Right forelimb (tissue), 1 donor: ENCODE measurements at places on chromosomes 3 and 15.

GRCh38 chr3:134858441-134859035 is 63.5 kb downstream of the EPHB1 start:
- no peak for DNase-seq

- DNase-seq, result peak; percentile 79
Observed at GRCh38 chr15:78264304-78265136, at the start of gene DNAJA4. TSS of gene DNAJA4 (plus strand) at chr15:78264562. CDS start at chr15:78264764, 202 bp downstream.

GRCh38 chr15:50791486-50791885 is 26.0 kb upstream of the SPPL2A start:
- DNase-seq, result no peak

- DNase-seq, result no peak
Observed at GRCh38 chr3:197420115-197420514, 121.7 kb upstream of the DLG1 start.

GRCh38 chr3:23819599-23820360 is 14.0 kb downstream of the UBE2E1 start:
- no peak for DNase-seq

- no peak for DNase-seq
Observed at GRCh38 chr3:71977525-71977924, 192.6 kb upstream of the PROK2 start.

DNA sequence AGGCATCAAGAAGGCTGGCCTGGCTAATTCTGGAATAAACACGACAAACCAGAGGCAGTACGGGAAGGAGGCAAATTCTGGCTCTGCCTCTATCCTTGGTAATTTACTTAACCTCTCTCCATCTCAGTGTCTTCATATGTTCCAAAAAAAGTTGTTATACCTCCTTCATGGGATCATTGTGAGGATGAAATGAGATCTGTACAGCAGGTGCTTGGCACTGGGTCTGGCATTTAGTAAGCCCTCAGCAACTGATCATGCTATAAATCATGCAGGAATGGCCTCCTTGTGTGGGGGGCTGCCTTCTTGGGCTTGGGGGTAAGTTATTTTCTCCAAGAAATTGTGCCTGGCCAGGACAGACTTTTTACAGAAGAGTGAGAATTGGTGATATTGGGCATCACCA is 38.3 kb upstream of the TRA2B start:
- DNase-seq, result no peak

- no peak for DNase-seq
Observed at GRCh38 chr15:85588677-85589076, 206.0 kb downstream of the KLHL25 start.

DNA sequence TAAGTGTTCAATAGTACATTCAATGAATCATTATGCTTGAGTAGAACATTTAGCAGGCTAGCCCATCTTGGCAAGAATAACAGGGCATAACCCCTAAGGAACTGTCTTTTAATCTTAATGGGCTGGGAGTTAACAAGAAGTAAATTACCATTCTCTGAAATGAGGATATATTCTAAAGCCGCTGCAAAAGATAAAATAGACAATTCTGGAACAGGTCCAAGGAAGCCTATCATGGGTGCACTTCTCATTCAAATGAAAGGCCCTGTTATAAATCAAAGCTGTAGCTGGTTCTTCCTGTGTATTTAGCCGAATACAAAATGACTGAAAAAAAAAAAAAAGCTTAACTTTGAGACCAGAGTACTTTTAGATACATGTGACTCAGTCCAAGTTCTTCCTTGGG is 15.6 kb downstream of the MTHFS start:
- DNase-seq, result no peak

DNA sequence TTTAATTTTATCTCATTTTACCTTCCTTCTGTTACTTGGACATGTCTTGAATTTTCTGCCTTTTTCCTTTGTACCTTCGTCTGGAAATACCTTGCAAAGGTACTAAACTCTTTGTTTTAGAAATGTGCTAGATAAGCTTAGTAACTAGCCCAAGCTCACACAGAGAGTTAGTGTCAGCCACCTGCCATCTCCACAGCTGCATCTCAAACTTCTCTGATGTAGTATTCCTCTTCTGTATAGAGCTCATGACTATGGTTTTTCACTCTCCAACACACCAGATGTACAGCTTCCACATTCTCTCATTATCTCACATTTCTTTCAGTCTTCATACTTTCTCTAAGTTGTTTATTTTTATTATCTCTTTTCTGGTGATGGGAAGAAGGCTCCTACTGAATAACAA is 516.6 kb upstream of the ROBO2 start:
- no peak for DNase-seq

GRCh38 chr3:65027335-65027734 is 339.5 kb upstream of the ADAMTS9 start:
- DNase-seq, result no peak

- no peak for DNase-seq
Observed at GRCh38 chr15:43534897-43535296, 17.5 kb downstream of the MAP1A start.

DNA sequence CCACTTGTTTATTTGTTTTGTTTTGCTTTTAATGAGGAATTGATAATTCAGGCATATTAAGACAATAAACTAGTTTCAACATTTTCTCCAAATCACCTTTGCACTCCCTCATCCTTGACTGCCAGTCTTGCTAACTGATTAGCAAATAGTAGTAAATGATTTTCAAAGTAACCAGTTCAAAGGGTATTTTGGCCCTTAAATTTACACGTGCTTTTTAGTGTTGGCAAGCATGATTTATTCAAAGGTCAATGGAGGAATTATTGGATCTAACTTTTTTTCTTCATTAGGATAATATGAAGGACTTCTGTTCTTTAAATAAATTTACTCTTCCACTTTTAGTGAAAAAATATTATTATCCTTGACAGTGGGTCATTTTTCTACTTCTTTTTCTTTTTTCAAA is 53.8 kb downstream of the BCHE start:
- no peak for DNase-seq

DNA sequence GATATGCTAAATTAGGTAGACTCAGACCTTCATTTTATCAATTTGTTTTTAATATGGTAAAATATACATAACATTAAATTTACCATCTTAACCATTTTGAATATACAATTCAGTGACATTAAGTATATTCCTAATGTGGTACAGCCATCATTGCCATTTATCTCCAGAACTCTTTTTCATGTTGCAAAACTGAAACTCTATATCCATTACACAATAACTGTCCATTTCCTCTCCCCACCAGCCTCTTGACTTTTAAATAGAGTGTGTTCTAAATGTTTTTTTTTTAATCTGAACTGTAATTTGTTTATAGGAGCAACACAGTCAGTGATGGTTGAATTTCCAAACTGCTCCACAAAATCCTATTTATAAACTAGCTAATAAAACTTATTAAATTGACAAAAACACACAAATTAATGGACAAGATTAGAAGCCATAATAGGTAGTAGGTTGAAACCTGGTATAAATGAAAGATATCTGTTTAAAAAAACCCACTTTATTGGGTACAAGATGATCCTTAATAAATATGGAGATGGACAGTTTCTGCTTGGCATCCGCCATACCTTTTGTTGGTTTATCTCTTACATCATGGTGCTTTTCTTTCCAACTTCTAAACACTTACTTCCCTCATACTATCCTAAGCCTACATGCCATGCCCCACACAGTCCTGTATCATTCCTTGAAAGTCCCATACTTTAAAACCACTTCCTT is 142.4 kb downstream of the ZPLD1 start:
- DNase-seq, result no peak

- DNase-seq, result no peak
Observed at GRCh38 chr15:60854858-60855564, 374.1 kb downstream of the RORA start.

GRCh38 chr15:75048394-75048793 is 25.0 kb downstream of the PPCDC start:
- DNase-seq, result no peak

DNA sequence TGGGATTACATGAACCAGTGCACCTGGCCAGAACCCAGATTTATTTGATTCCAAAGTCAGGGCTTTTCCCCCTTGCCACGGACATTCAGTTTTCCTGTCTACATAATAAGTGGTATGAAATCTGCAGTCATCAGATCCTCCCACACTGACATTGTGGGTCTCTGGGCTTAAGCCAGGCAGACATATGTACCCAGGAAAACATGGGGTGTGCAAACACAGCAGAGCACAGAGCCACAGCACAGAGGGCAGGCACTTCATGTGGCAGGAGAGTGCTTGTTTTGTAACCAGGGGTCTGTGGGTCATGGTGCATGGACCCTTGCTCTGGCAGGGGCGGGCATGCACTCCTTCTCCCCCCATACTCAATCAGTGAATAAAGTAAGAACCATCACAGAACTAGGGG is 6.1 kb upstream of the ABTB1 start:
- DNase-seq, result no peak

- DNase-seq, result no peak
Observed at GRCh38 chr3:146796078-146796477, 190.9 kb upstream of the PLSCR5 start.

DNA sequence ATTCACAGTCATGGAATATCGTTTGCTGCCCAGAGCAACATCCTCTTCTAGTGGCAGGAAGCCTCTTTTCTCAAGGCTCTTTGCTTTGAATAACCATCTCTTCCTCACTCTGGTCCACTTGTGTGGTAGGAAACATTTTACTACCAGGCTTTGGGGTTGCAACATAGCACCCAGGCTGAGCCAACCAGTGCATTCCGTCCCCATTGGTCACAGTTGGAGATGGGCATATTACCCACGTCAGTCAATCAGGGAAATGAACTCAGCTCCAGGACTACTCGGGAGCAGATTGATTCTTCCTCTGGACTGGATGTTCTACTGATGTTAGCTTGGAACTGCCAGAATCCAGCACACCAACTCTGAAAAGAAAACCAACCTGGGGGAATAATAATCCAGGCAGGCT is 4.2 kb upstream of the PEX5L start:
- no peak for DNase-seq
